Right lung (tissue), 10 donors: ENCODE measurements at places on chromosomes 13 and 19. TPM values are rescaled to one million over a fixed set of nuclear protein-coding genes. Genes with fewer than 3 reads are reported as not detected.

GRCh38 chr19:39502640-39503417, 4.1 kb downstream of the DLL3 start:
- DNase-seq = peak; percentile 54

GRCh38 chr13:111668451-111668850, 348.0 kb downstream of the TEX29 start:
- DNase-seq = no peak

GRCh38 chr19:41309180-41310032, 566 bp upstream of the CCDC97 start:
- no peak for DNase-seq

GRCh38 chr19:30137747-30138146, 195.7 kb downstream of the URI1 start:
- no peak for DNase-seq

GRCh38 chr19:577439-578392, 5.3 kb downstream of the BSG start:
- DNase-seq = no peak

DNA sequence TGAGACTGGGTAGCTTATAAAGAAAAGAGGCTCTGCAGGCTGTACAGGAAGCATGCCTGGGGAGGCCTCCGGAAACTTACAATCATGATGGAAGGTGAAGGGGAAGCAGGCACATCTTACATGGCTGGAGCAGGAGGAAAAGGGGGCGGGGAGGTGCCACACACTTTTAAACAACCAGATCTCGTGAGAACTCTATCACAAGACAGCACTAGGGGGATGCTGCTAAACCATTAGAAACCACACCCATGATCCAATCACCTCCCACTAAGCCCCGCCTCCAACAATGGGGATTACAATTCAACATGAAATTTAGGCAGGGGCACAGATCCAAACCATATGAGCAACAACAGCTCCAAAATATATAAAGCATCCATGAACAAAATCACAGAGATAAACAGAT, 46.5 kb upstream of the GTF2F2 start:
- no peak for DNase-seq

GRCh38 chr19:50377051-50377461, 799 bp downstream of the NR1H2 start:
- DNase-seq = no peak

GRCh38 chr13:48780713-48781341, 127.1 kb downstream of the CYSLTR2 start:
- no peak for DNase-seq

GRCh38 chr13:39874331-39875053, 219.0 kb downstream of the COG6 start:
- no peak for DNase-seq

Gene ZNF729
- 0.28 TPM for polyA plus RNA-seq

Gene ELSPBP1
- not detected for polyA plus RNA-seq

Gene CAPN12
- 5.7 TPM for polyA plus RNA-seq

Gene CEACAM4
- not detected for polyA plus RNA-seq

Gene PEX11G
- 3.5 TPM for polyA plus RNA-seq

Gene CGB1
- not detected for polyA plus RNA-seq
